ENCODE measurements at places on chromosomes 12 and 14. TPM values are rescaled to one million over a fixed set of nuclear protein-coding genes. Genes with fewer than 3 reads are reported as not detected.

DNA sequence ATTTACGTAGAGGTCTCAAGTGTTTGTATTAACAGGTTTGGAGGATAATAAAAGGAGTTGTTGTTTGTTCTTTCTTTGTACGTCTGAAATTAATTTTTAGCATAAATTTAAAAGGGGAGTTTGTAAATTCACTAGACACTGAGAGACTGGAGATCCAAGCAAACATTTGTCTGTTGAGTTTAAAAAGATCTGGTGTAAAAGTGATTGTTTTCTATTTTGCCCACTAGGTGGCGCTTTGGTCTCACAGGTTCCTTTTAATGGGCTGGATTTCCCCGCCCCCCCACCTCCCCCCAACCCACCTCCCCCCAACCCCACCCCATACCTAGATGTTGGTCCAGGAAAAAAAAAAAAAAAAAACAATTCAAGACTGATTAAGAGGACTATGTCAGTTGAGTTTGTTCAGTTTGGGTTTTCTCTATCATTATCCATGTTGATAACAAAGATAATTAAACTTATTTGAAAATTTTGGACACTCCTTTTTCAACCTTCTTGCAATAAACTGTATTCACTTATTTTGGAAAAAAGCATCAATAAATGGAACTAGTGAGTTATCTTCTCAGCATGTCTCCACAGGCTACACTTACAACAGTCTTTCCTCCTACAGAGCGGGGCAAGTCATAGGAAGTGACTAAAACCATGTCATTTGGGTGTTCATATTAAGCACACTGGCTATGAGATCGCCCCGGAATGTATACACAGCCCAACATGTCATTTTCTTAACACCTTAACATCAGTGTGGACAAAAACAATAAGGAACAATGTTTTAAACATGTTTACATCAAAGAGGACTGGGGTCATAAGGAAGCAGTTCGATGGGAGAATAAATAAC, 841.1 kb downstream of the NRXN3 start:
- H3K36me3 ChIP-seq, result no peaks in the 10 kb centered on the region
- DNase-seq, result no peak
- no peaks in the 10 kb centered on the region for H3K4me1 ChIP-seq
- no peak overlapping the region for H3K4me3 ChIP-seq

- H3K27me3 ChIP-seq, result no peaks in the 10 kb centered on the region
- H3K4me3 ChIP-seq, result no peak overlapping the region
- no peak overlapping the region for H3K27ac ChIP-seq
- no peaks in the 10 kb centered on the region for H3K36me3 ChIP-seq
Measured at GRCh38 chr12:96486751-96487613, 2.4 kb upstream of the CFAP54 start.

- no peaks in the 10 kb centered on the region for H3K27me3 ChIP-seq
- H3K27ac ChIP-seq, result no peak overlapping the region
- no peak overlapping the region for H3K4me3 ChIP-seq
- DNase-seq, result no peak
- H3K36me3 ChIP-seq, result no peaks in the 10 kb centered on the region
Measured at GRCh38 chr12:38892087-38892786, 13.2 kb downstream of the CPNE8 start.

DNA sequence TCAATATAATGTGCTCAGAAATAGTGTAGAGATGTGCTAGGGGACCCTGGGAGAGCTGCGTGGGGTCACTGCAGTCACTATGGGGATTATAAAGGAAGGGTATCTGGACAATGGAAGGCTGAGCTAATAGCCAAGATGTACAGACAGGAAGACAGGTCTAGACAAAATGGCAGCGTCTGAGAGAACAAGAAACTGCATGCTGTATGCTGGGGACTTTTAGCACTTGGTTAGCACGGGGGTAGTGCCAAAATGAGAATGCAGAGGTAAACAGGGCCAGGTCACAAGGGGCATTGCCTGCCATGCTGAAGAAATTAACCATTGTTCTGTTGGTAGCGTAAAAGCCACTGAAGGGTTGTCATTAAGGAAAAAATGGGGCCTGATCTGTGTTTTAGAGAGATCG, 308.2 kb downstream of the EMP1 start:
- DNase-seq, result no peak
- H3K4me1 ChIP-seq, result no peaks in the 10 kb centered on the region
- H3K27me3 ChIP-seq, result peaks cover 2% of the 10 kb centered on the region

GRCh38 chr12:31388713-31389112, 62.8 kb upstream of the SINHCAF start:
- no peak overlapping the region for H3K27ac ChIP-seq
- peaks cover 3% of the 10 kb centered on the region for H3K27me3 ChIP-seq
- no peak for DNase-seq
- H3K36me3 ChIP-seq, result no peaks in the 10 kb centered on the region
- H3K4me3 ChIP-seq, result no peak overlapping the region
- no peaks in the 10 kb centered on the region for H3K4me1 ChIP-seq

- H3K27ac ChIP-seq, result no peak overlapping the region
- DNase-seq, result no peak
- H3K4me3 ChIP-seq, result no peak overlapping the region
- H3K36me3 ChIP-seq, result no peaks in the 10 kb centered on the region
- H3K4me1 ChIP-seq, result no peaks in the 10 kb centered on the region
Measured at GRCh38 chr12:125372085-125372484, 306.9 kb downstream of the AACS start.

- no peaks in the 10 kb centered on the region for H3K36me3 ChIP-seq
- H3K4me1 ChIP-seq, result peaks cover 2% of the 10 kb centered on the region
- H3K27me3 ChIP-seq, result no peaks in the 10 kb centered on the region
- no peak for DNase-seq
- H3K27ac ChIP-seq, result no peak overlapping the region
Measured at GRCh38 chr12:116346222-116346621, 68.7 kb upstream of the MED13L start.

GRCh38 chr12:12219664-12220063, 47.2 kb downstream of the LRP6 start:
- peaks cover 16% of the 10 kb centered on the region for H3K4me1 ChIP-seq
- H3K27ac ChIP-seq, result no peak overlapping the region
- DNase-seq, result no peak
- peaks cover 10% of the 10 kb centered on the region for H3K27me3 ChIP-seq
- no peak overlapping the region for H3K4me3 ChIP-seq

- peaks cover 5% of the 10 kb centered on the region for H3K4me1 ChIP-seq
- no peak overlapping the region for H3K27ac ChIP-seq
- H3K4me3 ChIP-seq, result no peak overlapping the region
- no peak for DNase-seq
Measured at GRCh38 chr14:90842726-90843125, 26.5 kb upstream of the TTC7B start.

OR4K15 gene
- total RNA-seq, result not detected

BDKRB2 gene
- not detected for total RNA-seq

LRRC10 gene
- not detected for total RNA-seq

IL22 gene
- 0.64 TPM for total RNA-seq

IL26 gene
- 0.21 TPM for total RNA-seq

DLK1 gene
- total RNA-seq, result not detected

RIPK3 gene
- total RNA-seq, result 5.4 TPM

AKAP5 gene
- total RNA-seq, result 1.2 TPM

KRT82 gene
- not detected for total RNA-seq
